NCI-H524 (cell line): ENCODE measurements at places on chromosomes 6 and 20.

DNA sequence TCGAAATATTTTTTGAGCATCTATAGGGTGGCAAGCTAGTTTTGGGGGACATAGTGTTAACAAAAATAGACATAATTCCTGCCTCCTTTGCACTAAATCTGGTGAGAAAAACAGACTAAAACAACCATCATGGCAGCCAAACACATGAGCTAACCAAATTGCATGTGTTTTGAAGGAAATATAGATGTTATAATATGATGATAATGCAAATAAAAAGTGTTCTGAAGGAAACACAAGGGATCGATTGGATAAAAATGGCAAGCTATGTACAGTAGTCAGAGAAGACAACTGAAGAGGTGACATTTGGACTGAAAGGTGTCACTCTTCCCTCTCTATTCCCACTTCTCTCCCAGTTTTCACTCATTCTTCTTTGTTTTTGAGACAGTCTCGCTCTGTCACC is 706.9 kb downstream of the PTPRT start:
- DNase-seq = no peak

- no peak for DNase-seq
These were observed 116.5 kb downstream of the TCP11 start for GRCh38 chr6:35024551-35025054.

DNA sequence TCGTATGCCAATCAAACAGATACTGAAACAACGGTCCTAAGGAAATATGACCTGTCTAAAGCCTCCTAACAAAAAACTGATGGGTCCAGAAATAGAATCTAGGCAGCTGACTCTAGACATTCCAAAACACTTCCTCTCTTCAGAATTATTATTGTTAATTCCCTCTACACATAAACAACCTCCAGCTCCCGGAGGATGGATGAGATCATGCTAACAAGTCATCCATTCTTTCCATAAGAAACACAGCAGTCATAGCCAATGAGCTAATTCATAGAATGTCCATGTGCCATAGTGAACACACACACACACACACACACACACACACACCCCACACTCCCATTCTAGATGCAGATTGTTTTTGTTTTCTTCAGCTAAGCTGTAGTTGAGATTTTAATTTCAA is 44.3 kb downstream of the HDGFL1 start:
- no peak for DNase-seq

GRCh38 chr20:19256085-19256484 is 43.6 kb downstream of the SLC24A3 start:
- DNase-seq = no peak

GRCh38 chr20:49387581-49387939 is 94.9 kb downstream of the KCNB1 start:
- DNase-seq = no peak

DNA sequence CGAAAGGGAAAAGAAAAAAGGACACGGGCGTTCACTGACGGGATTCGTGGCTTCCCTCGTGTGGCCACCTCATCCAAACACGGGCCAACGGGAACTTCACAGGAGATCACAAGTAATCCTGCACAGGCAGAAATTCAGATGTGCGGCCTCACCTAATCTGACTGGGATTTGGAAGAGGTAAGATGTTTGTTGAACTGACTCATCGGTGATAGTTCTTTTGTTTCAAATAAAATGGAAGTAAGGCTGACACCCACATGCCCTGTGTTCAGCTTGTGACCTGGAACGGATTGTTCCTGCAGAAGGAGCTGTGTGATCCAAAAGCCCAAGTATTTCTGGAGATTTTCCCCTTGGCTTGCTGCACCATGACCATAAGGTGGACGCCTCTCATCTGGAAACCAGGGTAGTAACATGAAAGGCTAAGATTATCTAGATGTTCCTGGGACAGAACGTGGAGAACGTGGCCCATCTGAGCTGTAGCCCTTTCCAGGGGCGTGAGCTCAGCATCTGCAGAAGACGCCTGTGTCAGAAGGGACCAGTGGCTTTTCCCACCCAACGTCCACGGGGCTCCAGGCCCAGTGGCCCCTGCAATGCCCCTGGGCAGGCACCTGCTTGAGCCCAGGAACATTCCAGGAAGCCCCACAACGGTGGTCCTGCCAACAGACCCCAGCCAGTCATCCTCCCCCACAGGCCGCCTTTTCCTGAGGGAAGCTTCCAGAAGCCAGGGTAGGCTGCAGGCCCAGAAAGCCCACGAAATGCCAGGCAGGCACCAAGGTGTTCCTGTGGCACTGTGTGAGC is 39.7 kb downstream of the DLL1 start:
- no peak for DNase-seq

- DNase-seq = no peak
These were observed 100.1 kb downstream of the FARS2 start for GRCh38 chr6:5361396-5361795.

GRCh38 chr20:14879839-14880238 is 542.4 kb upstream of the FLRT3 start:
- DNase-seq = no peak
